ENCODE measurements at places on chromosomes 3 and 15.

GRCh38 chr3:27714692-27715453, 7.2 kb downstream of the EOMES start:
- peak; percentile 63 for DNase-seq

DNA sequence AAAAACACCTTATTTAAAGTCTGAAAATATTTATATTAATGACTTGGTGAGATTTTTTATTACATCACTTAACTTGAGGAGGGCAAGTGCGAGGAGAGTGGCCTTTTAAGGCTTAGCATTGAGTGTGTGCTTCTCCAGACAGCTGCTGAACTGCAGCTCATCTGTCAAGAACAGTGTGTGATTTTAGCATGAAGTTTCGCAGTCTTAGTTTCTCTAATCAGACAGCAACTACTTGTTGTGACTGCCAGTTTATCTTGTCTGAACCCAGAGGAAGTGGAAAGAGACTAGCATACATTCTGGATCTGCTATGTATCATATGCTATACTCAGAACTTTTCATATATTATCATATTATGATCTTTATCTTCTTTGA, 291.7 kb upstream of the ROPN1 start:
- no peak for DNase-seq

- no peak for DNase-seq
Measured at GRCh38 chr3:171005648-171006047, 20.9 kb downstream of the SLC2A2 start.

DNA sequence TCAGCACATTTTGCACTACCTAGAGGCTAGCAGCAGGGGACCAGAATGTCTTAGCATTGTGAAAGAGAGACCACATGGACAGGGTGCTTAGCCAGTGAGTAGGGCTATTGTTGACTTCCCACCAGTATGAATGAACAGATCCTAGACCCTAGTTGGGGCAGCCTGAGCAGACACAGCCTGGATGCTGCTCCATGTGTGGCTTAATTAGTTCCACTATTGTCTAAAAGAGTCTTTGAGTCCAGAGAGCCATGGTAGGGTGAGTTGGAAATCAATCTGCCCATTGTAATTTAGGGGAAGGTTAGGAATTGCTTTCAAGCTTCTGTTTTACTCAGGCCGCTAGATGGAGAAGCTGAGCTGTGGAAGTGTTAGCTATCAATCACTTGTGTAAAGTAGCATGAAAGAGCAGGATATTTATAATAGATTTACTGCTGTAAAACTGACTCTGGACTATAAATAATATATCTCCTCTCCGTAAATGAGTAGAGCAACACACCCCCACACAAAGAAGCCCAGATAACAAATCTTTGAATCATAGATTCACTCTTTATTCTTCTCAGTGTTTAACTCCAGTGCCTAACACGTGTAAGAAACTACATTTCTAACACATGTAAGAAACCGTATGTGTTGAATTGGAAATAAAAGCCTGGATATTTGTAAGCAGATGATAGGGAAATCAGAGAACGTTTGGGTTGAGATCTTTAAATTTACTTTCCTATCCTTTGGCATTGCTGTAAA, 4.1 kb upstream of the GCSAM start:
- DNase-seq: peak; percentile 53

DNA sequence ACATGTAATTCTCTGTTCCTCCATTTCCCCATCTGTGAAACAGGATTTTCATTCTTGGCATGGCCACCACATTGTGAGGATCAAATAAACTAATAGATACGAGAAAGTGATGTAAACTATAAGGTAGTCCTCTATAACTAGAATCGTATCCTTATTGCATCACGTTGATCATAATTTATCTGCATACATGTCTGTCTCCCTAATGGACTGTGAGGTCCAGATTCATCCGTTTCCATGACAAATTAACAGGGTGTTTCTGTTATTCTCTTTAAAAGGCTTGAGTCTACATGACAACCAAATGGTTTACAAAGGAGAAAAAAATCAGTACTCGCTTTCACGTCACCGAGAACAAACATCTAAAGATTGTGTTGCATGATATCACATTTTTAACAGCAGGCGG, 53.0 kb downstream of the SST start:
- no peak for DNase-seq

DNA sequence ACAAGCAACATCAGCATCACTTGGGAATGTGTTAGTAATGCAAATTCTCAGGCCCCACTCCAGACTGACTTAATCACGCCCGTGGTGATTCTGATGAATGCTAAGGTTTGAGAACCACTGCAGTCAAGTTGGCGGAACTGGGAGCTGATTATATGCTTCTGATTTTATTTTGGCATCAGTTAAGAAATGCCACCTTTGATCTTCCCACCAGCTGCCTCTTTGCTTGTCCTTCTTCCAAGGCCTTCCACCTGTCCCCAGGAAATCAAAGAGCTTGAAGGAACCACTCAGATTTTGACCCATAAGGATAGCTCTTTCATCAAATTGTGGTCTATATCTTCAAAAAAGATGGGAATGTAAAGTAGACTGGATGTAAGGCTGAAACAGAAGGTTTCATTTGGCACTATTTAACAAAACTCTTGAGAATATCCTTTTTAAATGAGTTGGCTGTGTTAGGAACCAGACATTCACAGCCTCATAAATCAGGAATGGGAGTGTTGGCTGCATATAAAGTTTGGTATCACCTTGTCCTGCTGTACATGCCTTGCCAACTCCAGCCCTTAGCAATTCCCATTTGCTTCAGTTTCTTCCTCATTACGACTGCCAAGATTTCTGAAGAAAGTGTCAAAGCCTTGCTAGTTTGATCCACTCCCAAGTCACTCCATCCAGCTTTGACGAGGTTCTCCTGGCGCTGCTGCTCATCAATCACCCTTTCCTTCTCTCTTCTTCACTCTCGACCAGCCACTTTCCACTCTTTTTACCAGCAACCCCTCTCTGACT, 125.8 kb upstream of the NPHP3 start:
- DNase-seq: no peak

GRCh38 chr15:88258093-88258641, 1.6 kb upstream of the NTRK3 start:
- no peak for DNase-seq

- DNase-seq: no peak
Measured at GRCh38 chr15:94582368-94582767, 351.0 kb downstream of the MCTP2 start.

- peak; percentile 48 for DNase-seq
Measured at GRCh38 chr3:122679882-122680474, 661 bp upstream of the PARP14 start.

- DNase-seq: no peak
Measured at GRCh38 chr3:138686771-138687221, 78.2 kb downstream of the FAIM start.

DNA sequence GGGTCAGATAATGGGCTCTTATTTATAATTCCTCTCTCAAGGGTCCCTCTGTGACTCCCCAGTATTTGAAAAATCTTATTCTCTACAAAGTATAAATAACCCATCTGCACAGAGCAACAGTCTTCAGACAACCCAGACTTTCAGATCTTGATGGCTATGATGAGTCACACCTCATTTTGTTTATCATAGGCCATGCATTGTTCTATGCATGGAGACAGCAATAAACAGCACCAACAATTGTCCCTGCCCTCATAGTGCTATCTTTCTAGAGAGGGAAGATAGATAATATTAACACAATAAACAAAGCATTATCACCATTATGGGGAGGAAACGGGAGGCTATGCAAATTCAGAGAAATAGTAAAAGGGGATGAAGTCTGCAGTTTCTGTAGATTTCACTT, 13.4 kb downstream of the FHIT start:
- no peak for DNase-seq

- DNase-seq: no peak
Measured at GRCh38 chr15:39287322-39288195, 293.3 kb upstream of the THBS1 start.

GRCh38 chr3:89808680-89809197, 701.3 kb downstream of the EPHA3 start:
- DNase-seq: no peak

DNA sequence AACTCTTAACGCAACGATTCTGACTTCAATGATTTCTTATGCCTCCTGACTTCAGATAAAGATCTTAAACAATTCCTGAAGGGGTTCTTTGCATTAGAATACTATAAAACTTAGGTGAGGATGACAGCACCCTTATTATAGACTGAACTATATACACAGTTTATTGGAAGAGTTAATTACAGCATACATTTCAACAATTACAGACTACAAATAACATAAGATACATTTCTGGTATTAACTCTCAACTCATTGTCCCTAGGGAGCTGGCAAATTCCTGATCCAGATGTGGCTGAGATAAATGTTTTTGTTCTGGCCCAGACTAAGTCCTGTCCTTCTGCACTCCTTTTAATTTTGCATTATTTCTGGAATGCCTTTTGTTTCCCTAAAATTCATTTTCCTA, 155.5 kb upstream of the TMC3 start:
- no peak for DNase-seq

GRCh38 chr3:184874709-184875644, 63.0 kb downstream of the VPS8 start:
- DNase-seq: peak; percentile 41

DNA sequence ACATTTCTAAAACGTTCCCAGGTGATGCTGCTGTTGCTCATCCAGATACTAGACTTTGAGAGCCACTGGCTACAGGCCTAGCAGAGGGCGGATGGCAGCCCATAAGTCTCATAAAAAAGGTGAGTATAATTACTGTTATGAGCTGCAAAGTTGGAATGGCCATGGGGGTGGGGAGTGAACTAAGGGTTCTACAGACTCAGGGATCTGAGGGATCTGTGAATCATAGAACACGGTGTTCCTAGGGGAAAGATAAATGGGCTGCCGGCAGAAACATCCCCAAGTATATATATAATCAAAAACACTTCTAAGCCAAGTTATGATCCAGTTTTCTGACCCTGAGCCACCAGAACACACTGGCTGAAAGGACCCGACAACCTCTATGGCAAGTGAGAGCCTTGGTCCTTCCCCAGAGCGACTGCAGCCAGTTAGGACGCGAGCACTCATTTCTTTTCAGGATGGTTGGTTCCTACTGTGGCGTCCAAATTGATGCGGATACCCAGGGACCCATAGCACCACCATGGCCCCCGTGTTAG, 7.9 kb upstream of the SYNM start:
- no peak for DNase-seq

DNA sequence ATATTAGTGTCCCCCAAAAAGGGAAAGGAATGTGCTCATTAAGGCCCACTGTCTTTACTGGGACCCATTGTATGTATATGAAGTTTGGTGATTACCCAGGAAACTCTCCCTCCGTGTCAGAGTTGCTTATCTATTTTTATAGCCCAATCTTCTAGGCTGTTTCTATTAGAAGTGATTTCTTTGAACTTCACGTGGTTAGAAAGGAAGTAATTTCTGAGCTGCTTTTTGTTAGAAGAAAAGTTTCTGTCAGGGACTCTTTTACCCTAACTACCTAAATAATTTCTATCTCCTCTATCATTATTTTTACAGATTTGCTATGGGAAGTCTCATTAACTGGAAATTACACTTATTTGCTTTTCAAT, 17.7 kb upstream of the SENP7 start:
- DNase-seq: no peak

- DNase-seq: no peak
Measured at GRCh38 chr3:181615666-181616065, 96.1 kb upstream of the SOX2 start.

DNA sequence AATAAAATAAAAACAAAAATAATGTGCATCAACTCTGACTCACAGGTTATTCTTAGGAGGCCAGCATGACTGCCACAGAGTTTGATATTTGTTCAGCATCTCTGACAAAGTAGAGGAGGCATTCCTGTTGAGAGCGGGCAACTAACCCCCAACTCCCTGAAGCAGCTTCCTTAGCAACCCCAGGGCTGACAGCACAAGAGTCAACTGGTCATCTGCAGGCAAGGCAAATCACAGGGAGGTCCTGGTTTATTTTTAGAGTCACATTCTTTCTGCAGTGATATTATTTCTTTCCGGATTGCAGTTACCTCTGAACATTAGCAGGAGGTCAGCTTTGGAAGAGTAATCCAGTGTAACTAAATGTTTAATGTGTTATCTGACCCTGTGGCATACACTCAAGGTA, 273.0 kb downstream of the PLCL2 start:
- DNase-seq: no peak

- no peak for DNase-seq
Measured at GRCh38 chr15:101193806-101194545, 57.9 kb downstream of the CHSY1 start.

DNA sequence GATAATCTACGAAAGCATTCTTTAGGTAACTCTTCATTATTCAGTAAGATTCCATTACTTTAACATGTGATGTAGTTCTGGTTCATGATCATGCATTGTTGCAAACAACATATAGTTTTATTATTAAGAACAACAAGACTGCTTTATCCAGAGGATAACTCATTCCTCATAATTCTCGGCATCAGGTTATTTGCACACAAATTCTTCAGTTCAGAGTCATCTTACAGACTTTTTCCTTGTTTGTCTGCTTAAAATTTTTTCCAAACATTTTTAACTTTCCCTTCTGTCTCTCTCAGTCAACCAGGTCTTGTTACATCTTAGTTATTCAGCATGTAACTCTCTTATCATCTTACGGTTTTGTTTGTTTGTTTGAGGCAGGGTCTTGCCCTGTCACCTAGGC, 60.1 kb downstream of the VGLL3 start:
- no peak for DNase-seq

DNA sequence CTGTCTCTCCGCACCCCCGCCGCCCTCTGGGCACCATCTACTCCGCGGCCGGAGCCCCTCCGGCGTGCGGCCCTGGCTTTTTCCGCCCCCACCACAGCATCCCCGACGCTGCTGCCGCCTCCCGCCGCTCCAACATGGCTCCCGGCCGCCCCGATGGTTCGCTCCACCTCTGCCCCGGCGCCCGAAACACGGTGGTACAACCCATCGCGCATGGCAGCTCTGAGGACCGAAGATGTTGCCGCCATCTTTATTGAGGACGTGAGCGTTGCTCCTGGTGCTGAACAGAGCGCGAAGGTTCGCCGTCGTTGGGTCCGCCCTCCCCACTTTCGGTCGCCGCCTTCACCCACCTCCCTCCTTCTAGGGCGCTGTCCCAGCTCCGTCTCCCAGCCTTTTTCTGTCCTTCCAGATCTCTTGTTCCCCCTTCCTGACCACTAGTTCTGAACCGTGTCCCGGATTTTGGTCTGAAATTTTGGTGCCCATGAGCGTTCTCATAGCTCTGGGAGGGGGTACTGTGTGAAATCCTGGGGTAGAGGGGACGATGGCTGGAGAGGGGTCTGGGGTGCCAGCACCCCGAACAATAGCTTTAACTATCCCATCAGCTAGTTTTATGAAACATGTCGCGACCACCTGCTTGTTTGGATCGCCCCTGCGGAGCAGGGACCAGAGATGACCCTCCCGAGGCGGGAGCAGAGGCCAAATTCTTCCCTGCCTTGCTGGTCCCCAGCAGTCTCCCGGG, at the start of gene CELSR3:
Gene CELSR3 (minus strand): TSS at position 134 of the 736 bp plus-strand sequence. CDS start 252 bp downstream, outside the sequence.
- peak; percentile 77 for DNase-seq

GRCh38 chr15:99955181-99955525, 221.9 kb upstream of the LYSMD4 start:
- no peak for DNase-seq

DNA sequence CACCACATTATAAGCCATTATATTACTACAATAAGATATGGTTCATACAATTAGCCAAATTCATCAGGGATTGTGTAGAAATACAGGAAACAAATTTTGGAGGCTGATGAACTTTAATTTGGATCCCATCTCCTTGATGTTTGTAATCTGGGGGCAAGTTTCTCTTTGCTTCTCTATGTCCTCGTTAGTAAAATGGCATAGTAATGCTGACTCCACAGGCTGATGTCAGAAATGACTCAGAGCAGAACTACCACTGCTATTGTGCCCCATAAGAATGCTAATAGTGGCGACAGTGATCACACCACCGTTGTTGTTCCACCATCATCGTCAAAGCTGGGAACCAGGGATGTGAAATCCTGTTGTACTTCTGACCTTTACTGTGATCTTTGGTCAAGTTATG, 722.3 kb upstream of the LMCD1 start:
- DNase-seq: no peak

All from LoVo (cell line).